ENCODE measurements at places on chromosomes 5 and 9.
A peak's percentile ranks its signal among the peaks of the same experiment; 100 is the strongest.

DNA sequence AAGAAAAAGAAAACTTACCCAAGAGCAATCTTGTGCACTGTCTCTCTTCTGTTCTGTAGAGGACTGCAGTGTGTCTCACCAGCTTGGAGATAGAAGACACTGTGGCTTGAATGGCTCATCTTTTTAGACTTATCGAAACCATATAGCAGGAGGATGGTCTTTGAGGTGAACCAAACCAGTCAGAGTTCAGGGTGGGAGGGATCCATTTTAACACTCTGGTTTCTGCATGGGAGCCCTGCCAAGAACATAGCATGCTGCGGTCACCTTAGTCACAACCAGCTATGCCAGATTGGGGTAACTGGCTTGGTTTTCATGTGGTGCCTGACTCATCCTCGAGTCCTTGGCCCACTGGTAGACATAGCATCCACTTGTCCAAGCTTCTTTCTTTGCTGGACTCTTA, 135.1 kb downstream of the PAPPA start:
- DNase-seq, result peak; percentile 36

DNA sequence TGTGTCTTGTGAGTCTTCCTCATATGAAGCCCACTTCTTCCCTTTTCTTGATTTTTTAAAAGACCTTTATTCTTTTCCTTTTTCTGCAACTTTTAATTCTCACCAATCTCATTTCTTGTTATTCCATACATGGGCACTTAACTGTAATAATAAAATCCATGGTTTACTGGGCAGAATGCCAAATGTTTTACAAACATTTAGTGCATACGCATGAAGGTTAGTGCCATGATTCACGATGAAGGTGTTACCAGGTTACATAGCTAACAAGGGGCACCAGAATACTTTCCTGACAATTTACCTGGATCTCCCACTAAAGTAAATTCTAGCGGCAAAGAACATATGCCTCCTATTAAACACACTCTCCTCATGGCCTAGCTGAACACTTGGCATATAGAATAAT, 28.5 kb downstream of the MAN2A1 start:
- no peak for DNase-seq

DNA sequence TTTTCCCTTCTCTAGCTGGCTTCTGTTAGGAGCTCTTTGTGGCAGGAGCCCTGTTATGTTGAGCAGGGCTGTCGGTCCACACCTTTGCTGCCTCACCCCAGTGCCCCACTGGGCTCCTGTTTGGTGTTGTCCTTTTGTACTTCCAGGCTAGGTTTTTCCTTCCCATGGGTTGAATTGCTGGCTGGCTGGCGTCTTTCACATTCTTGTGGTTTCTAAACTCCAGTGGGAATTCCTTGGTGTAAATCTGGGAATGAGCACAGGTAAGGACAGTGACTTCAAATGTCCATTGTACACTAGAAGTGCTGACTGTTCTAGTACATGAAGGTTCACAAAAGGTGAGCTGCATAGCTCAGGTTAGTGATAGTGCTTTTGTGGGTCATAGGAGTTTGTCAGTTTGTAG, 30.4 kb downstream of the RASGRF2 start:
- no peak for DNase-seq

- no peak for DNase-seq
Observed at GRCh38 chr5:159799701-159800100, 116.6 kb upstream of the ADRA1B start.

DNA sequence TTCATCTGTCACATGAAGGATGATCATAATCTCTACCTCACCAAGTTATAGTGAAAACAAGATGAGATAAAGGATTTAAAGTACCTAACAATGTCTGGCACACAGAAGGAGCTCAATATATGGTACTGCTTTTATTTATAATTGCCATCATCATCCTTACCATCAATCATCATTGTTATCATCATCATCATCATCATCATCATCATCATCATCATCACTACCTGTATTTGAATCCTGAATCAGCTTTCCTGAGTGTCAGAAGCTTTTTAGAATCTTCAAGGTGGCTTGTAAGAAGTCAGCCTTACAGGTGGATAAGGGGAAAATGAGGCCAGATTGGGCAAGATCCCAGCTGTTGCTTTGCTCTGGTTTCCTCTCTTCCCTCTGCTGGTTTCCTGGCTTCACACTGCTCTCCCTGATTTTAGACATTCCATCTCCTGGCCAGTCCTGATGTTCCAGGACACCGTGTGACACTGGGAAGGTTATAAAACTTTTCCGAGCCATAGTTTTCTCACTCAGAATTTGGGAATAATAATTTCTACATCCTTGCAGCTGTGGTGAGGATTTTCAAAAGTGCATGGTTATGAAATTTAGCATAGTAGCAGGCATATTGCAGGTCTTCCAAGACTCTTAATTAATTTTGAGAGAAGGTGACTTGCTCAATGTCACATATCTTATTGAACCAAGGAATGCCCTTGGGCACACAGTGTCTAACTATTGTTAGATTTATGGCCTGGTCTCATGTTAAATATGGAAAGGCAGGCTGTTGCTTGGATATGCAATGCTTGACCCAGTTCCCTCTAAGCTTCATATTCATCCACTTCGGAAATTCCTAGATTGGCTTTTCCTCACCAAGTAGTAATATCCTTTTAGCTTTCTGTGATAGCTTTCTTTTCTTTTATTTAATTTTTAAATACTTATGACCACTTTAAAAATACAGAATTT, 160.7 kb downstream of the TMEM38B start:
- no peak for DNase-seq

- no peak for DNase-seq
Observed at GRCh38 chr5:74164725-74165235, 475.7 kb downstream of the ENC1 start.

DNA sequence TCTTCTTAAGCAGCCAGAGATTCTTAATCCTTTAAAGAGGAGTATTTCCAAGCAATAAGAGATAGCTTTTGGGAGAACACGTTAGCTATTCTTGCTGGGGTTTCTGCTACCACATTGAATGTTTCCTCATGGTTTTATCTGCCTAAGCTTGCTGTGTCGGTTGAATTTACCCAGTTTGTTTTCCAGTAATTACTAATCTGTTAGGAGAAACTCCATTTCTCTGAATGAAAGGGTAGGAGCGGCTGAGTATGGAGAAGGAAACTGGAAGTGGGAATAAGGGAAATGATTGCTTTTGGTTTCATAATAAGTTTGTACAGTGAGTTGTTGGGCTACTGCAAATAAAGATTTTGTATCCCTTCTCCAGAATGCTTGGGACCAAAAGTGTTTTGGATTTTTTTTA, 1.2 kb downstream of the JAK2 start:
- no peak for DNase-seq

DNA sequence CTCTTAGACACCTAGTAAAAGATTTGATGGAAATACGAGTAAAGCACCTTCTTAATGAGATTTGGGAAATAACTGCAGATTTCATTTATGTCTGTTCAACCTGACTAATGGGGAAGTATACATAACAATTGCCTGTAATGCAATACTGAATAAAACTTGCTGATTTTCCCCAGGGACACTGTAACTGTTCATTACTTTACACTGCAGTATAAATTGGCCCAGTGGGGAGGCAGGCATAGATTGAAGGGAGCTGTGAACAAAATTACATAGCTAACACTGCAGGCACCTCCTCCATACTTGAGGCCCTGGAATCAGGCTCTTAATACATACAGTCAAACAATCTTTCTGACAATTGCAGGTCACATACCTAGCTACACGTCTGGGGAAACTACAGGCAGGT, 216.2 kb downstream of the PTPRD start:
- no peak for DNase-seq

DNA sequence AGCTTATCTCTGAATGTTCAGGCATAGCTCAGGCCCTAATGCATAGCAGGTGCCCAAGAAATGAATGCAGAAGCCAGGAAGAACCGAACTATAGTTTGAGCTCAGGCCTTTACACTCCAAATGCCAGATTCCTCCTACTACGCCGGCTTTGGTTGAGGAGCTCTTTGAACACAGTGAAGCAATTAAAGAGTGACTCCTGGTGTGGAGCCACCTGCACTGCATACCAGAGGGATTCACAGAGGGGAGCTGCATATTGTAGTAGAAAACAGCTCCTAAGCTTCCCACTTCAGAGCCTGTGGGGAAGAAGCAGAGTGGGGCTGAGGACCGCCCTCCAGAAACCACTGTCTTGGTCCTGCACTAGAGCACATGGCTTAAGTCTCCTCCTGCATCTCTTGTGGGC, 14.5 kb upstream of the KCNMB1 start:
- no peak for DNase-seq

- DNase-seq, result no peak
Observed at GRCh38 chr9:5988265-5988664, 27.2 kb downstream of the RANBP6 start.

- no peak for DNase-seq
Observed at GRCh38 chr9:126809068-126809467, 4.2 kb downstream of the ZBTB43 start.

DNA sequence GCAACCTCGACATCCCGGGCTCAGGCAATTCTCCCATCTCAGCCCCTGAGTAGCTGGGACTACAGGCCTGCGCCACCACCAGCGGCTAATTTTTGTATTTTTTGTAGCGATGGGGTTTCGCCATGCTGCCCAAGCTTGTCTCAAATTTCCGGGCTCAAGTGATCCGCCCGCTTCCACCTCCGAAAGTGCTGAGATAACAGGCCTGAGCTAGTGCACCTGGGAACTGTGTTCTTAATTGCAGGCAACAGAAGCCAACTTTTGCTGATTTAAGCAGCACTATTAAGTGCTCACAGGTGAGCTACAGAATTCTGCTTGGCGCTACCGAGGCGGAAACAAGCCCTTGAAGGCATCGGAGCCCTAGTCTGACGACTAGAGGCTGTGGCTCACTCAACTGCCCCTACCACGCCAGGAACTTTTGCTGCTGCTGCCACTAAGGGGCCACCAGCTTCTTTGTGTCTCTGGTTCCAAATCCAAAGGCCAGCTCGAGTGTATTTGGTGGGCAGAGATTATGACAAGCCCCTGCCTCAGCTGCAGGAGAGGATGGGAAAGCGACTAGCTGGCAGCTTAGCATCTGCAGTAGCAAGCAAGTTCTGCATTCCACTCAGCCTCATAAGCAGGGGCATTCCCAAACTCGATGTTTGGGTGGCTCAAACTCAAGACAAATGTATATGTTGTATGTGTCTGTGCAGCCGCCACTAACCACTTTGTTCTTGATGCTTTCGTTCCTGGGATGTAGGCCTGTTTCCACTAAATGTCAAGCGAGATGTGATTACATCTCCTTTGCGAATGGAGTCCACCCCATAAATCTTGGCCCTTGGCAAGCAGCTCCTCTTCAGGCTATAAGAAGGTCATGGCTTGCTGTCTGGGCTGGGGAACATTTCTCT, 10.6 kb upstream of the HMCN2 start:
- DNase-seq, result no peak

DNA sequence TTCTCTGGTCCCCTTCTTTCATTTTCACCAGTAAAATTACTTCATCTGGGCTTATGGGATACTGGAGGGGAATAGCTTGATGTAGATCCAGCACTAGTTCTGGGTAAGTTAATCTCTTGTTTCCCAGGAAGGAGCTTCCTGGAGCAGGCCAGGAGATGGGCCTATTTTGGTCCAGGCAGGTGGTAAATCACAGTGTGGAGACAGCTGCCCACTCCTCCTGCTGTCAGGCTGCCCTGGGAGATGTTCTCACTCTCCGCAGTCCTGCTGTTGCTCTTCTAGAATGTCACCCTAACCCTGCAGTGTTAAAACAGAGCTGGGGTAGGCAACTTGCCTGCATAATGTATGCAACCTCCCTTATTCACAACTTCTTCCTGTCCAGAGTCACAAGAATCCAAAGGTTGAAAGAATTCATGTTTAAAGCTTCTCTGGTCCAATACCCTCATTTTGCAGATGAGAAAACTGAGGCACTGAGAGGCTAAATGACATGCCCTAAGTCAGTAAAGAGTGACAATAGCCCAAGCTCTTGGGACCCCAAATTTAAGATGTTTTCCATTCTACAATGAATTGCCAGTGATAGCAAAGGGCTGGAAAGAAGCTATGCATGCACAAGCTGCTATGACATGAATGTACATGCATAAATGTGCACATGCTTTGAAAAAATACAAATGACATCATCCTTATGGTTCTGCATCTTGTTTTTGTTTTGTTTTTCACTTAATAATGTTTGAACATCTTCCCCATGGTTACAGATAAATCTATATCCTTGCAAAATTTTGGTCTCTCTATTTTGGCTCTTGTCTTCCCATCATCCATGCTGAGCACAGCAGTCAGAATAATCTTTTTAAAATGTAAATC, 71.8 kb upstream of the ADRA1B start:
- no peak for DNase-seq

All from epithelial cell of prostate (primary cell).